ENCODE measurements at places on chromosomes 2 and 18.
A peak's percentile ranks its signal among the peaks of the same experiment; 100 is the strongest.

- DNase-seq = no peak
Measured at GRCh38 chr2:9187620-9188214, 18.9 kb upstream of the ASAP2 start.

- DNase-seq = no peak
Measured at GRCh38 chr18:26190506-26190905, 35.7 kb upstream of the TAF4B start.

DNA sequence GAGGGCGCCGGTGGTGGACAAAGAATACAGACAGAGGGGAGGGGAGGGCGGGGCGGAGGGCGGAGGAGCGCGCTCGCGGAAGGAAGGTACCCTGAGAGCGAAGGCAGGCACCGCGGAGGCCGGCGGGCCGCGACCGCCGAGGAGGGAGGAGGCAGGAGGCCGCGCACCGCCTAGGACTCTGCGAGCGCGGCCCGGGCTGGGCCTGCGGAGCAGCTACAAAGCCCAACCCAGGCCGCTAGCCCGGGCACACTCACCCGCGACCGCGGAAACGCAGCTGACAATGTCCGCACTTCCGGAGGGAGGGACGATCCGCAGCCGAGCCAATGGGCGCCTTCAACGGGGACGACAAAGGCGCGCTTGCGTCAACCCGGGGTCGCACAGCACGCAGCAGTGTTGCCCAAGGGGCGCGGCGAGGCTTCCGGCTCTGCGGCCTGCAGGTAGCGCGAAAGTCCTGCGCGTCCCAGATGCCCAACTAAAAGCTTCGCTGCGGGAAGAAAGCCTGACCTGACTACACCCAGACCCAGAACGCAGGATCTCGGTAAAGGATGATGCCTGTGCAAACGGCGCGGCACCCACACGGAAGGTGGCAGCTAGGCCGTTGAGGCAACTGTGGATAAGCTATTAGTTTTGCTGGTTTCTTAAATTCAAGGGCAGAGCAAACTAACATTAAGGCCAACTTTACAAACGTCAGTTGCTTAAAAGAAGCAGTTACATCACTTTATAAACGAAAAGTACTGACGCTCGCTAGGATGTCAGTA is at the start of gene C18orf32:
C18orf32 (minus strand) TSS at position 282 of the 758 bp plus-strand sequence. CDS start 3,486 bp downstream, outside the sequence.
- DNase-seq = peak; percentile 82

- DNase-seq = no peak
Measured at GRCh38 chr2:168231609-168232241, 15.7 kb downstream of the STK39 start.

GRCh38 chr2:238169048-238169707 is 10.4 kb downstream of the ERFE start:
- peak; percentile 93 for DNase-seq

- DNase-seq = no peak
Measured at GRCh38 chr18:34031810-34032209, 192.9 kb downstream of the NOL4 start.

GRCh38 chr2:44948565-44949328 is 7.2 kb downstream of the SIX3 start:
- DNase-seq = no peak

- DNase-seq = no peak
Measured at GRCh38 chr2:61911510-61911909, 6.0 kb downstream of the COMMD1 start.

- no peak for DNase-seq
Measured at GRCh38 chr18:79583984-79584401, 95.6 kb upstream of the CTDP1 start.

- DNase-seq = no peak
Measured at GRCh38 chr18:68233018-68233417, 481.9 kb downstream of the TMX3 start.

DNA sequence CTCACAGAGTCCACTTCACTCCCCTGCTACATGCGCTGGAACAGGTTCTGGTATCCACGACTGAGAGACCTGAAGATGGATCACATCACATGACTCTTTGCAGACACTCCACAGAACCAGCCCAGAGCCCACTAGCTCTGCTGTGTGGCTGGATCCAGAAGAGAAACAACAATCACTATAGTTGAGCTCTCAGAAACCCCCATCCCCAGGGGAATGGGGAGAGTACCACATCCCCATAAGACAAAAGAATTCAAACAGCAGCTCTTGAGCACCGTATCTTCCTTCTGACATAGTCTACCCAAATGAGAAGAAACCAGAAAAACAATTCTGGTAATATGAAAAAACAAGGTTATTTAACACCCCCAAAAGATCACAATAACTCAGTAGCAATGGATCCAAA is 76.4 kb downstream of the ZSWIM2 start:
- no peak for DNase-seq

DNA sequence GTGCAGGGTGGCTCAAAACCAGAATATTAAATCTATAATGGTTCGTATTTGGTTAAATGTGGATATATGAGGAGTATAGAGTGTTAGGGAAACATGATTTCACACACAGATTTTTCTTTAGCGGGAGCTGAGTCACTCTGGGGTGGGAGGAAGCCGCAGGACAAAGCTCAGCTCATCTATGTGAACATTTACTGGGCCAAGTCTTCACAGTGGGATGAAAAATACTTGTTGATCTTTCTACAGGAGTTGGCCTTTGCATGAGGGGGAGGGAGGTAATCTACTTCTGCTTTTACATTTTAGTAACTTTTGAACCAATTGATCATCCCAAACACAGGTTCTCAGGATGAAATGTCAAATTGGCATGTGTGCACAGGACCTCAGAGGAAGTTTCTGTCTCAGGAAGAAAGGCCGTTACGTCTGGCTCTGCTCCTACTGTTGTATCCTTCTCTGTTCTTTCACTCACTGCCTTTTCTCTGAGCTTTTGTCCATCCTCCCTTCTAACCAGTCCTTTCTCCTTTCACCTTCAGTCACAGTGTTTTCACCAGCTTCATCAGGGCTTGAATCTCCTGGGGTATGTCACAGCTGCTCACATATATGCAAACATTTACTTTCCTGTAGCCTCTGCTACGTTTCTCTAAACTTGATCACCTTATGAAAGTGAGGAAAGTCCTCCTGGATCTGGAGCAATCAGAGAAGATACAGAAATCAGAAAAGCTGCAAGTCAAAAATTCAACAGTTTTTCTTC is 943.3 kb upstream of the FANCL start:
- DNase-seq = peak; percentile 49

DNA sequence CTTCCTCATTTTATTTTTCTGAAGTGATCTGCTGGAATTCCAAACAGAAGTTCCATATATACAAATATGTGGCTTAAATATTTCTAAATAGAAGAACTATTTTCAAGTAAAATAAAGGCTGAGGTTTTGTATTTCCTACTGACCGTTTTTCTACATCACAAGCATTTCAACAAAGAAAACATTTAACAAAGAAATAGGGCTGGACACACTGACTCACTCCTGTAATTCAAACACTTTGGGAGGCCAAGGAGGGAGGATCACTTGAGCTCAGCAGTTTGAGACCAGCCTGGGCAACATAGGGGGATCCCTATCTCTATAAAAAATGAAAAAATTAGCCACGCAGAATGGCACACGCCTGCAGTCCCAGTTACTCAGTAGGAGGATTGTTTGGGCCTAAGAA is 44.6 kb downstream of the TANK start:
- DNase-seq = no peak

GRCh38 chr18:48867978-48868377 is 82.8 kb downstream of the SMAD7 start:
- no peak for DNase-seq

GRCh38 chr2:239895669-239896068 is 129.5 kb downstream of the NDUFA10 start:
- no peak for DNase-seq

GRCh38 chr2:109476641-109477441 is 136.9 kb downstream of the SEPTIN10 start:
- no peak for DNase-seq

DNA sequence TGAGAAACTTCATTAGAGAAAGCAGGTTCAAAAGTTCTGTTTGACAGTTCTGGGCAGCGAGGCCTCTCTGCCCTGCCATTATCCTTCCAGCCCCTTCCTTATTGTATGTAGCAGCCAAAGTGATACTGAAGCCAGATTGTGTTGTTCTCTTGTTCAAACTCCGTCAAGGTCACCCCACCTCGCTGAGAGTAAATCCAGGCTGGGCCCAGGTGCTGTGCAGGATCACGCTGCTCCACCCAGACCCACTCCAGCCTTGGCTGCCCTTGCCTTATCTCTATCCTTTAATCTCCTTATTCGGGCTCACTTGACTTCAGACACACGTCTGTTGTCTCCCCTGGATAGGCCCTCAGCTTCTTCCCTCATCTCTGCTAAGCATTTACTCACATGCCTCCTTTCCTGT is 196.1 kb downstream of the CPS1 start:
- no peak for DNase-seq

- peak; percentile 80 for DNase-seq
Measured at GRCh38 chr2:19073522-19073921, 284.9 kb downstream of the OSR1 start.

DNA sequence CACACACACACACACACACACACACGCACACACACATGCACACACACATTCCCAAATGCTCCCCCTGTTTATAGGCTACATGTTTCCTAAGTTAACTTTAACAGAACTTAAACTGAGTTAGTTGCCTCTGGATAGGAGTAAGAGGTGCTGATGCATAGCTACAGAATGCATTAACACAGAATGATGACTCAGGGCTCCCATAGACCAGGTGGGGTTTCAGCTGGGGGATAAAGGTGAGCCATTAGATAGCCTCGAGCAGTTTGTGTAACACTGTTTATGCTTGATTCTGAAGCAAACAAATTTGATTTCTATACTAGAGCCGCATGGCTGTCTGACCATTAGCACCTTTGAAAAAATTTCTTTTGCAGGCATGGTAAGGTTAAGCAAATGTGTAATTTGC is 741.0 kb downstream of the PLCL1 start:
- no peak for DNase-seq

DNA sequence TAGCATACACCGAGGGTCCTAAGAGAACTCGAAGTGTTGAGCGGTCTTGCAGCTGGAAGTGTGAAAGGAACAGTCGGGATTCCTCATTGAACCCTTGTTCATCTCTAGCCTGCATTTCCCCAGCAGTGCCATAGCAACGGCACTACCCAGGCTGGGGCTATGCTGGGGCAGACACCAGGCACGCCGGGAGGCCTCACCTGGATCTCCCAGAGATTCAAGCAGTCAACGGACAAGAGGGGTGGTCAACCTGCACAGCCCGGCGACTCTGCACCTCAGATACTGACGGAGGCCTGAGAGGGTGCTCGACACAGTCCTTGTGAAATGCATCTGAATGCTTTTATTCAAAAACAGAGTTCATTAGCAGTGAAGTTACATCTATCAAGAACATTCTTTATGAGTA is 604.2 kb downstream of the GALR1 start:
- no peak for DNase-seq

DNA sequence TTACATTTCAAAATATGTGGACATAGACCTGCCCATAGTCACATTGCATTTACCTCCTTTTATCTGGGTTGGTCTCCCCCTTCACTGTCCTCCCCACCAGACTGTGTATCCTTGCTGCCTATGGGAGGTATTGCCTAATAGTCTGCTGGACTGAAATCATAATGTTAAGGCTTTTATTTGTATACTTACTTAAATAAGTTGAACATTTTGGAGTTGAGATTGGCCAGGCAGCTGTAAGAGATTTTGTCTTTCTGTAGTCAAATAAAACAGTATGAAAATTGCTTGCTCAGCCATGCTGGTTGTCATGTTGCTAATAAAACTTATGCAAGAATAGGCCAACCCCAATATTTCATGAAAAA is 280.9 kb downstream of the PTPRM start:
- no peak for DNase-seq

DNA sequence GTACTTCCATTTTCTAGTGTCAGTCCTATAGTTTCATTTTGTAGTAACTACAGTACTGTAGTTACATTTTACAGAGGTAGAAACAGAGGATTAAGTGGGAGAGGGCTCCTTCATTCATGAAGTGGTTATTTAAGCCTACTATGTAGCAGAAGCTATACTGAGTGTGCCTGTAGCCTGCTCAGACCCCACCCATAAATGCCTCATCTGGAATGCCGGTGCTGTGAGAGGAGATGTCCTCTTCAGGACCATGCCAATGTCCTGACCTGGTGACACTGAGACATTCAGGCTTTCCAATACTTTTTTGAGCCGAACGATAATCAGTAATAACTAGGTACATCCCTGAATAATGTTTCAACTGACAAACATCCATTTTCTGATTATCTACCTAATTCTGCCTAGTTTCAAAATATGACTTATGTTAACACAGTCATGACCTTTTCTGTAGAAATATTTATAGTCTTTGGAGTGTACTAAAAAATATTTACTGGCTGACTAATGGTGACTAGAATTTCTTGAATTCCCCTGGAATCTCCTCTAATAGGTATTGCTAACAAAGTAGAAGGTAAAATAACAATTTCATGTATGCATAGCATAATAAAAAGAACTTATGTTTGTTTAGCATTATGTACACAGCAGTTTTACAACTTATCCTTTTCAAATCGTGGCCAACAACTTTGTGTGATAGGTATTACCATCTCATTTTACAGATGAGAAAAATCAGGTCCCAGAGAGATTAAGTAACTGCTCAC is 10.2 kb upstream of the ARHGAP28 start:
- no peak for DNase-seq

GRCh38 chr2:43168016-43168369 is 58.4 kb downstream of the ZFP36L2 start:
- no peak for DNase-seq

DNA sequence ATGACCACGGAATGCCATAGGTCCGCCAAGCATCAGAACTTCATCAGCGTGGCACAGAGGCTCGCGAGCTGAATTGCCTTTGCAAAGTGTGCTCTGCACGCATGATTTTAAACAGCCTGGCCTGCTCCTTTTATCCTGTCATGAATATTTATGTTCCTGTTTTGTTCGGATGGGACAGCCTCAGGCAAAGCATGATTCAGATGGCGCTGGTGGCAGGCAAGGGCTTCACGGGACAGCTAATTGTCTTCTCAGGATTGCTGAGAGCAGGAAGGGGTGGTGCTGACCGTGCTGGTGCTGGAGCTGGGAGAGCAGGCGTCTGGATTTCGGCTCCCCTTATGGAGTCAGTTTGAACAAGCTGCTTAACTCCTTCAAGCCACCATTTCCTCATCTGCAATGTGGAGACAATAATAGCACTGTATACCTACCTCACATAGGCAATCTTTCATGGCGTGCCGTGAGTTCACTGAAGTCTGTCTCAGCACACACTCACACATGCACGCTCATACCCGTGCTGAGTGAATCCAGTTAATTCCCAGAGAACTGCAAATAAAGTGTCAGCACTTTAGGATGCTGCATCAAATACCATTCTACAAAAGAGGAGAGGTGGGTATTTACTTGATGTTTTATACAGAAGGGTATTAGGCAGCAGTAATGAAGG is 79.7 kb upstream of the APCDD1 start:
- no peak for DNase-seq

GRCh38 chr2:26568076-26568890 is 72.9 kb downstream of the CIB4 start:
- DNase-seq = no peak

GRCh38 chr2:74488643-74489481 is 6.0 kb downstream of the TTC31 start:
- no peak for DNase-seq

- no peak for DNase-seq
Measured at GRCh38 chr18:24868760-24869237, 408.4 kb downstream of the HRH4 start.

Measured in kidney glomerular epithelial cell (primary cell).